Activated T-cell treated with anti-CD3 and anti-CD28 coated beads, Interleukin-2, amount 50 U/mL, for 4 hours (primary cell): ENCODE measurements at places on chromosomes 11 and 22. TPM values are rescaled to one million over a fixed set of nuclear protein-coding genes. Genes with fewer than 3 reads are reported as not detected.

The CALCA gene
- total RNA-seq = not detected

The BTG4 gene
- not detected for total RNA-seq

The CECR2 gene
- 0.14 TPM for total RNA-seq

The PTPN5 gene
- not detected for total RNA-seq

The GALNT18 gene
- 3.4 TPM for total RNA-seq

The CADM1 gene
- 0.63 TPM for total RNA-seq

GRCh38 chr11:765025-765801, 12.1 kb downstream of the GATD1 start:
- DNase-seq = peak; percentile 59

- DNase-seq = no peak
Observed at GRCh38 chr11:116930177-116930576, 92.8 kb upstream of the APOA1 start.

- DNase-seq = no peak
Observed at GRCh38 chr11:73287400-73288101, 15.4 kb downstream of the P2RY6 start.

- no peak for DNase-seq
Observed at GRCh38 chr11:93753241-93753640, 11.8 kb downstream of the C11orf54 start.

DNA sequence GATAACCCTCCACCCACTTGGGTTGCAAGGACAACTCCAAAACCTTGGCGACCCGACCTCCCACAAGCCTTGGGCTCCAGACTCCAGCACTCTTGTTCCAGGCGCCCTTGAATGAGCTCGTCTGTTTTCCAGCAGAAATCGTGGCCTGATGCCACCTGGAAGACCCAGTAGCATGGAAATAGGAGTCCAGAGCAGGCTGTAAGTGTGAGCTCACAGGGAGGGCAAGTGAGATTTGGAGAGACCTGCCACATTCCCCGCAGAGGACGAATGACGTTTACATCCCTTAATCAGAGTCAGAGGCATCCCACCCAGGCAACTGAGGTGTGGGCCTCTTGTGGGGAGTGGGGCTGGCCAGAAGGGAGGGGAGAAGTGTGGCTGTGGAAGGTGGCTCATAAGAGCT, 71.9 kb downstream of the LDLRAD3 start:
- no peak for DNase-seq

- no peak for DNase-seq
Observed at GRCh38 chr11:131645237-131645636, 274.8 kb downstream of the NTM start.

- DNase-seq = no peak
Observed at GRCh38 chr11:88620568-88621130, 283.1 kb upstream of the CTSC start.

GRCh38 chr11:11313426-11313825, 39.6 kb downstream of the CSNK2A3 start:
- DNase-seq = no peak

- no peak for DNase-seq
Observed at GRCh38 chr11:66465373-66466224, 1.1 kb upstream of the PELI3 start.

DNA sequence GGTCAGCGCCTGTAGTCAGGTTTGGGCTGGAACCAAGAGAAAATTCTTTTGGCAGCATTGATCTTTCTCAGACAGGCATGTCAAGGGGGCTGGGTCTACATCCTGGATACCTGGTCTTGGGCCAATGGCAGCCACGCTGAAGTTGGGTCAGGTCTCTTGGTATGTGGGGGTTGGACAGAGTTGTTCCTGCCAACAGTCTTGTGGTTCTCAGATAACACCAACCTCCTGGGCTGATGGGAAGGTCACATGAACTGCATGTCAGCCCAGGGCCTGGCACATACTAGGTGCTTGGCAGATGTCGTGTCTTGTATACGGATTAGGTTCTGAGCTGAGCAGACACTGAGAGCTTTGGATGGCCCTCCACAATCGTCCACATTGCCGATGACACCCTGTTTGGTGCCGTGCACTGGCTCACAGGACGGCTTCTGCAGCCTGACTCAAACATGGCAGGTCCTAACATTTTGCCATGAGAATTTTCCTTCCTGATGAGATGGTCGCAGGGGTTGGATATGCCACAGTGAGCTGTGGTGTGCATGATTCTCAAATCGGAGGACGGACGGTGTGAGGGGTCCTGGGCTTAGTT, 42.0 kb downstream of the FBLN1 start:
- DNase-seq = no peak

GRCh38 chr11:9875862-9876261, 212.0 kb downstream of the SWAP70 start:
- DNase-seq = no peak

GRCh38 chr11:46332568-46333393, 14.5 kb upstream of the DGKZ start:
- DNase-seq = peak; percentile 67

DNA sequence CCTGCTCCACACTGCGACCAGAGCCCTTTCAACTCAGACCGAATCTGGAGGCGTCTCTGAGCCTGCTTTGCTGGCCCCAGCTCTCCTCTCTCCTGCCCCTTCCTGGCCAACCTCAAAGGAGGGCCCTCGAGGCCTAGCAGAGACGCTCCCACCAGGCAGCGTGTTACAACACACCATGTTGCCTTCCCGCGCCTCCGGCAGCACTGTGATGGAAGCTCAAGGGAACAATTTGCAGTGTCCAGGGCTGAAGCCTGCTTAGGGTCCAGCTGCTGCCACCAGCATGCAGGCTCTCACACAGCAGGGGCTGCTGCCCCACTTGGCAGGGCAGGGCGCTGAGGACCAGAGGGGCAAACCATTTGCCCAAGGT, 18.4 kb downstream of the LINC01488 start:
- no peak for DNase-seq

DNA sequence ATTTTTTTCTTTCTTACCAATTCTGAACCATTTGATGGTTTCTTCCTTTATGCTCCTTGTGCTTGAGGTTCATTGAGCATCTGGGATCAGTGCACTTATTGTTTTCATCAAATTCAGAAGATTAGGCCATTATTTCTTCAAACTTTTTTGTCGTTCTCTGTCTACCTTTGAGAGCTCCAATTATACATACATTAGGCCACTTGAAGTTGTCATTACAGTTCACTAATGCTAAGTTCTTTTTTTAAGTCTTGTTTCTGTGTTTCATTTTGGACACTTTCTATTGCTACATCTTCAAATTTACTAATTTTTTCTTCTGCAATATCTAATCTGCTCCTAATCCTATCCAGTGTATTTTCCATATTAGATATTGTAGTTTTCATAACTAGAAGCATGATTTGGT, 40.8 kb downstream of the CDPF1 start:
- no peak for DNase-seq

DNA sequence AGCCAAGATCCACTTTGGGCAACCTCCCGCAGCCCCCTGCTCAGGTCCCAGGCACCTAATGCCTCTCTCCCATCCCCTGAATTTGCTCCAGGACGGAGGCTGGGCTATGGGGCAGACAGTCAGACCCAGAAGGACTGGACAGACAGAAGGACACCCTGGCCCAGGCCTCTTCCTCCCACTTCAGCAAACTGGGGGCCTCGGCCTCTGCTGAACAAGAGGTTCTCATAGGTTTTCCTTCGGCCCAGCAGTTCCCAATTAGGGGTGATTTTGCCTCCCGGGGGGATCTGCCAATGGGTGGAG, 3.7 kb downstream of the SPI1 start:
- DNase-seq = no peak

GRCh38 chr22:23762842-23763578, at the start of gene C22orf15:
TSS of gene C22orf15 (plus strand) at chr22:23762990. CDS start at chr22:23763307, 317 bp downstream.
- DNase-seq = no peak

DNA sequence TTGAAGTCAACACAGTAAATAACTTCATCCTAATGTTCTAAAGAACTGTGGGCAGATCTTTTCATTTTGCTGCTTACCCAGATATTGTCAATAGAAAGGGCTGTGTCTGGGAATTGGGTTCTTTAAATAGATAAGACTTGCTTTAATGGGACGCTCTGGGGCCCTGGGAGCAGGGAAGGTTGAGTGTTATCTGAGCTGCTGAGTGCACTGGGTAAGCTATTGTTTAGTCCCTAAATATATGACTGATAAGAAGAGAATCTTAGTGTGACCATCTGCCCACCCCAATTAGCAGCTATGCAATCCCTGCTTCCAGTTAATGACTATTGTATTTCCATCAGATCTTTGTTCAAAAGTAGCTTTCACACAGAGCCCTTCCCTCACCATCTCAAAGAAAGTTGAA, 44.4 kb downstream of the ARHGAP42 start:
- DNase-seq = no peak

GRCh38 chr11:36343436-36343835, 47.3 kb downstream of the PRR5L start:
- no peak for DNase-seq

DNA sequence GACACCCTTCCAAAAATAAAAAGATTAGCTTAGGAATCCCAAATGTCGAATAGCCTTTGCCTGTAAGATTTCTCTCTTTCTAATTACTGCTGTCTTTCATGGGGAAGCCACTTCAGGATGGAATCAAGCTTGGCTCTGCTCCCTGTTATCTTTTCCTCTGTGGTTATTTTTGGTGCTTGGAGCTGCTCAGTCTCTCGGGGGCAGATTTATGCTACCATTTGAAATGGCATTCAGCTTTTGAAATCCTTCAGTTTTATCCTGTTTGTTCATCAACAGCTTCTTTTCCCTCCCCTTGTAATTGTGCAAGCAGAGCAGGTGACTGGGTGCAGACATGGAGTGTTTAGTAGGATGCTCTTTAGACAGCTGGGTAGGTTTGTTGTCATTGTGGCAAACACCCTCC, 111.0 kb downstream of the DBX1 start:
- no peak for DNase-seq

GRCh38 chr11:9752091-9752490, 88.2 kb downstream of the SWAP70 start:
- DNase-seq = no peak
